CD4-positive, alpha-beta memory T cell (primary cell): ENCODE measurements at places on chromosomes 4 and X. TPM values are rescaled to one million over a fixed set of nuclear protein-coding genes. Genes with fewer than 3 reads are reported as not detected.

The BEX4 gene
- total RNA-seq, result 38.9 TPM

The AADAT gene
- total RNA-seq, result not detected

The ABCE1 gene
- 67.9 TPM for total RNA-seq

The TRAM1L1 gene
- total RNA-seq, result not detected

The XG gene
- 0.32 TPM for total RNA-seq

The SPARCL1 gene
- total RNA-seq, result not detected

The YIPF6 gene
- total RNA-seq, result 18.9 TPM

- DNase-seq, result no peak
Measured at GRCh38 chr4:43651991-43652390, 759.5 kb downstream of the GRXCR1 start.

- DNase-seq, result no peak
Measured at GRCh38 chr4:154953691-154954090, 172.6 kb downstream of the RBM46 start.

DNA sequence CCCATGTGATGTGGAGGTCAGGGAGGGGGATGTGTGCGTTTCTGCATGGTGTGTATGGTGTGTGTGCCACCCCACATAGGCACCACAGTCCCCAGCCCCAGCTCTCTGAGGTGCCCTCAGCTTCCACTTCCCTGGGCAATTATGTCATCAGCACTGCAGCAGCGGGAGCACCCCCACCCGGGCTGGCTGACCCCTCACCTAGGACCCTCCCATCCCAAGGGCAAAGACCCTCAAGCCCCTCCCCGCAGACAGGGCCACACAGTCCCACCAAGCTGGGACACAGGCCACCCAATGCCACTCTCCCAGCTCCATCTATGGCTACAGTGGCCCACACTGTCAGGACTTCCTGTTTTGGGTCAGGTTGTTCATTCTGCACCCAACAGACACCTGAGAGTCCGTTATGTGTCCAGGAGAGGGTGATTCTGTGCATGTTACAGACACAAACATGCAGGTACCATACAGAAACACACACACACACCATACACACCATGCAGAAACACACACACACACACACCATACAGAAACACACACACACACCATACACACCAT, 75.2 kb downstream of the JAKMIP1 start:
- no peak for DNase-seq

DNA sequence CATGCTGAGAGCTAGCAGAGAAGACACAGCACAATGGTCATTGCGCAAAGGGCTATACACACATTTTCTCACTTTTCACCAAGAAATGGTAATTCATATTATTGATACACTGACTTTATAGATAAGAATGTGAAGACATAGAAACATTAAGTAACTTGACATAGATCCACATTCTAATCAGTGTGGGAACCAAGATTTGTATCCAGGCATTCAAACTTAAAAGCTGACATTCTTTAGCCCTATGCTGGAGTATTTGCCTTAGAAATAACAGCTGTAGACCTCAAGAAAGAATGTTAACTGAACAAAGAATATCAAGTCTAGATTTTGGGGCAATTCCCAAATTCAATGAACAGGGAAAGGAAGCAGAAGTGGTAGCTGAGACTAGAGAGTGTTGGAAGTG, 384.8 kb downstream of the IL15 start:
- no peak for DNase-seq

GRCh38 chr4:180422989-180423711, 1820.1 kb upstream of the TENM3 start:
- no peak for DNase-seq

GRCh38 chr4:80361329-80361900, 25.9 kb downstream of the CFAP299 start:
- DNase-seq, result peak; percentile 34

DNA sequence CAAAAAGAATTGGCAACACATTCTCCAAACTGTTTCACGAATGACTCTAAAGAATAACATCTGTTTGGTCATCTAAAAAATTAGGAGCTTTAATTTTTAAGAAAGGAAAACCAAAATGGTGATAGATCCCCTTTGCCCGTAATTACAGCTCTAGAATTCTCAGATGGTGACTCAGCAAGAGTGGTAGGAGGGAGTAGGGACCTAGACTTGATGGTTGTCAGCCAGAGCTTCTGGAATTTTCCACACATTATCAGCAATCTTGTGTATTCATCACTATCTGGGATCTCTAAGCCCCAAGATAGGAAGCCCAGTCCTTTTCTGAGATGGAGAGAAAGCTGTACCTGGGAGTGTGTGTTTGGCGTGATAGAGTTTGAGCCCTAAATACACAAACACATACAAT, 103.9 kb upstream of the RAB40AL start:
- DNase-seq, result no peak

DNA sequence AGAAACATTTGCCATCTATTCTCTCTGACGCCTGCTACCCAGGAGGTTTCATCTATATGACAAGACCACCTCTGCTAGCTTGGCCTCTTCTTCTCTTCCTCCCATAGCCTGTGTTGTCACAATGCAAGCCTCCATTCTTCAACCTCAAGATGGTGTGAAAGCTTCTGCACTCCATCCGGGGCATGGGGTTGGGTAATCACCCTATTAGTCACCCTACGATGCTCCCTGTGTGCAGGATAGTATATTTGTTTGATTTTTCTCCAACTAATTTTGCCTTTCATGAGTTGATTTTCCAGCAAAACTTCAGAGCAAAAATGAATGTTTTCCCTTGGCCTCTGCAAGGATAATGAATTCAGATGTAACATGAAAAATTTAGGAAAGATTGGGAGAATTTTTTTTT, 128.0 kb upstream of the STS start:
- DNase-seq, result no peak

DNA sequence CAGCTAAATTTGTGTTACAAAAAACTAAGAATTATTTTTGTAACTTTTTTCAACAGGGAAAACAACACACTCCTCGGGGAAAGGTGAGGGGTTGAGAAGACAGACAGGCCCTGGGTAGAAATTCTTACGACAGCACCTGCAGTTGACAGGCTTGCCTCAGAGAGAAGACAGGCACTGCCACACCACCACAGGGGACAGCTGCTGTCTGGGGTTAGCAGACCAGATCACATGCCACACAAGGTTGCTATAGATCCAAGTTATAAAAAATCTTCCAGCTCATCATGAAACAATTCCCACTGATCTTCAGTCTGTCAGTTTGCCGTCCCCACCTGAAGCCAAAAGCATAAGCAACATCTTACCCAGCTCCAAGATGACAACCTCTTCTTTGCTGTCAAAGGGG, 143.2 kb upstream of the ZCCHC13 start:
- DNase-seq, result no peak

GRCh38 chr4:40325406-40326019, 9.6 kb upstream of the CHRNA9 start:
- peak; percentile 80 for DNase-seq

GRCh38 chrX:49172280-49172780, 632 bp downstream of the PLP2 start:
- DNase-seq, result peak; percentile 58

- DNase-seq, result no peak
Measured at GRCh38 chrX:45681891-45682290, 481.2 kb upstream of the DIPK2B start.

DNA sequence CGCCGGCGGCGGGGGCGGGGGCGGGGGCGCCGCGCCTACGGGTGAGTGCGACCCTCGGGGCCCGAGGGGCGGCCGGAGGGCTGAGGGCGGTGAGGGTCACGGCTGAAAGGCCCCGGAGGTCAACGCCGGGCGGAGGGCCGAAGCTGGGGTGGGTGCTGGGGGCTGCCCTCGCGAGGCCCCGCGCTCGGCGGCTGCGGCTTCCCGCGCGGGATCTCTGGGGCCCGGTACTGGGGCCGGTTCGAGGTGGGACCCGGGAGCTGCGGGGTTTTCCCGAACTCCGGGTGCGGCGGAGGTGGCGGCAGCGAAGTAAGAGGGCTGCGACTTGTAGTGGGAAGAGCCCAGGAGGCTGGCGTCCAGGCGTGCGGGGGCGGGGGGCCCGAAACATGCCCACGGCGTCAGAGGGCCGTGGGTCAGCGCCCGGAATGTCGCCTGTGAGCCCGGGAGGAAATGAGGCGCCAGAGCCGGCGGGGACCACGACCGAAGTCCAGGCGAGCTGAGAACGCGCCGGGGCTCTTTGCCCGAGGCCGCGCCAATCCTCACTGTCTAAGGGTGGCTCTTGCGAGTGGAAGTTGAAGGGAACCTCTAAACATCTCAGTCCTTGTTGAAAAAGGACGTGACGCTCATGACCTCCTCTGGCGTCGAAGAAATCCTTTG, 407 bp downstream of the IL13RA1 start:
- DNase-seq, result no peak

- peak; percentile 30 for DNase-seq
Measured at GRCh38 chrX:119008110-119008744, 33.8 kb downstream of the LONRF3 start.
